ENCODE measurements at places on chromosomes 16 and 17.

- DNase-seq: no peak
Observed at GRCh38 chr16:57299009-57299718, 14.7 kb upstream of the PLLP start.

- peak; percentile 64 for DNase-seq
Observed at GRCh38 chr17:9924735-9925191, 19.7 kb upstream of the RCVRN start.

DNA sequence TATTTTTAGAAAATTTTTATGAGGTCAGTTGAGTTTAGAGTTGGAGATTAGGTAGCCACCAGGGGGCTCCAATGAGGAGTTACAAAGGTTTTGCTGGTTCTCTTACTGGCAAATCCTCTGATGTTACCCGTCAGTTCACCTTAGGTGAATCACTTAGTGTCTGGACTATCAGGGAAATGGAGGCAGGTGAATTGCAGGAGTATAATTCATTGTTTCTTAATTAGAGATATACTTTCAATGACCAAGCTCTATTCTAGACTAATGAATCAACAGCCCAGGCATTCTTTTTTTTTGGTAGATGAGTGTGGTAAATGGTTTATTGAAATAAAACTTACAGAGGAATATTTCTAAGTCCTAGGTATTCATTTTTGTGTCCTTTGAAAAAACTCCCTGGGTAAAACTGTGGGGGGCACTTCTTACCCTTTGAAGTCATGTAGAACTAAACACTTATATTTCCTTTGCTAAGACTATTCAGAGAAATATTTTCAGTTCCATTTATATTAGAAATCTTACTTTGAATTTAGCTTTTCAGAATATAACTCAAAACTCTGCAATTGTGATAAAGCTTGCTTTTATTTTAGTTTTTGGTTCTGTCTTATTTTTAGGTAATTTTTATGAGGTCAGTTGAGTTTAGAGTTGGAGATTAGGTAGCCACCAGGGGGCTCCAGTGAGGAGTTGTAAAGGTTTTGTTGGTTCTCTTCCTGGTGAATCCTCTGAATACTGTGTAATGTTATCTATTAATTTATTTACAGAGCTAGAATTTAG lies 17.7 kb downstream of the PSMD11 start:
- peak; percentile 70 for DNase-seq

DNA sequence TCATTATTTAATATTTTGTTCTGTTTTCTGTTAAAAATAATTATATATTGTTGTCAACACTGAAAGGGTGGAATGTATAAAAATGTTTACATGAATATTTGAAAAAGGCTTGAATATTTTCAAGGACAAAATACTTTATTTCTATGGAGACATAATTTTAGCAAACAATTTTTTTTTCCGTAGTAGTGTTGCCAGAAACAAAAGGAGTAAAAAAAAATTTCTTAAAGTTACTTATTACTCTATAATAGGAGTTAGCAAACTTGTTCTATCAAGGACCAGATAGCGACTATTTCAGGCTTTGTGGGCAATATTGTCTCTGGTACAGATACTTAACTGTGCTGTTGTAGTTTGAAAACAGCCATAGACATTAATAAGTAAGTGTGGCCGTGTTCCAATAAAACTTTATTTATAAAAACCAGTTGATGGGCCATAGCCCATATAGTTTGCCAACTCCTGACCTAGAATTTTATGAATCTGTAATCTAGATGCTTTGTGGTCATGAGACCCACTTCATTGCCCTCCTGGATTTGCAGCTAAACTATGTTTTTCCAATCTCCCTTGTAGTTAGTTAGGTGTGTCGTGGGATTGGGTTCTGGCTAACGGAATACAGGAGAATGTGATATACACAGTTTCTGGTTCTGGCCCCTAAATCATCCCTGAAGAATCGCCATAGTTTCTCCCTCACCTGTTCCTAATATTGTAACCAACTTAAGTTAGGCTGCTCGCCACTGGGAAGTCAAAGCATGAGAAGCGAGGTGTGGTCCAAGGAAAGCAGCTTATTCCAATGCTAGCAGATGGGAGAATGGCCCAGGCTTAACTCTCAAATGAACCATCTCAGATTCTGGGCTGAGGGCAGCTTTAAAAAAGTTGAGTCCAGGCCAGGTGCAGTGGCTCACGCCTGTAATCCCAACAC lies 153.6 kb downstream of the ABCA8 start:
- no peak for DNase-seq

DNA sequence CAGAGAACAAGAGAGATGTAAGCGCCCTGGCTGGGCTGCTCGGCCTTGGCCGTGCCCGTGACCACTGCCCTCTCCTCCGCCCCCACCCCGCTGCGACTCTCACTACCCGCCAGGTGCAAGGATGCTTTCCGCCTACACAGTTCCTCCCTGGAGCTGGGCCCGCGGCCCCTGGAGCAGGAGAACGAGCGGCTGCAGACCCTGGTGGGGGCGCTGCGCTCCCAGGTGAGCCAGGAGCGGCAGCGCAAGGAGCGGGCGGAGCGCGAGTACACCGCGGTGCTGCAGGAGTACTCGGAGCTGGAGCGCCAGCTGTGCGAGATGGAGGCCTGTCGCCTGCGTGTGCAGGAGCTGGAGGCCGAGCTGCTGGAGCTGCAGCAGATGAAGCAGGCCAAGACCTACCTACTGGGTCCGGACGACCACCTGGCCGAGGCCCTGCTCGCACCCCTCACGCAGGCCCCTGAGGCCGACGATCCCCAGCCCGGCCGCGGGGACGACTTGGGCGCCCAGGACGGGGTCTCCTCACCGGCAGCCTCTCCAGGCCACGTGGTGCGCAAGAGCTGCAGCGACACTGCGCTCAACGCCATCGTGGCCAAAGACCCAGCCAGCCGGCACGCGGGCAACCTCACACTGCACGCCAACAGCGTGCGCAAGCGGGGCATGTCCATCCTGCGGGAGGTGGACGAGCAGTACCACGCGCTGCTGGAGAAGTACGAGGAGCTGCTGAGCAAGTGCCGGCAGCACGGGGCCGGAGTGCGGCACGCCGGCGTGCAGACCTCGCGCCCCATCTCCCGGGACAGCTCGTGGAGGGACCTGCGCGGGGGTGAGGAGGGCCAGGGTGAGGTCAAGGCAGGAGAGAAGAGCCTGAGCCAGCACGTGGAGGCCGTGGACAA lies 9.2 kb upstream of the MRPL58 start:
- no peak for DNase-seq

DNA sequence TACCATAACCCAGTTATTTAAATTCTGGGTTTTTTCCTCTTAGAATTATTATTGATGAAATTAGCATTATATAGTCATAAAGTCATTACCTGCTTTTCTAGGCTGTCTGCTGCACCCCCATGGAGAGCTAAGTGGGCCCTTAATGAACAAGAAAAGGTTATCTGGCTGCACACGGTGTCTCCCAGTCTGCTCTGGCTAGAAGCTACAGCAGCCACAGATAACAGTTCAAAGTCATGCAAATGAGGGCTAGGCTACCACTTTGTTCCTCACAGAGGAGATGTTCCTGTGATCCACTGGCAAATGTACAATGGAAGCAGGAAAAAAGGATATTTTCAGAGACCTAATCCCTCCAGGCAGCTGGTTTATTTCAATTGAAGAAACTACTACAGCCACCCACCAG lies 112.1 kb downstream of the SNX11 start:
- DNase-seq: no peak

DNA sequence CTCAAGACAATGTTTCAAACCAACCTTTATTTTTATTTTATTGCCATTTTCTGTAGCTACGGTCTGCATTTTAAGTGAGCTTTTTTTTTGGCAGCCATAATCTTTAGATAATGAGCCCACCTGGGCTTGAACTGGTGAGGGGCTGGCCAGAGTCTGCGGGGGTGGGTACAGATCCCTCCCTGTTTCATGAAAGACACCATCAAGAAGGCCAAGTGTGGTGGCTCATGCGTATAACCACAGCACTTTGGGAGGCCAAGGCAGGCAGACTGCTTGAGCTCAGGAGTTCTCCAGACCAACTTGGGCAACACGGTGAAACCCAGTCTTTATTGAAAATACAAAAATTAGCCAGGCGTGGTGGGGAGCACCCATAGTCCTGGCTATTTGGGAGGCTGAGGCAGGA lies 113.7 kb downstream of the CPPED1 start:
- DNase-seq: no peak

- DNase-seq: no peak
Observed at GRCh38 chr16:30722916-30723315, 23.9 kb downstream of the SRCAP start.

- no peak for DNase-seq
Observed at GRCh38 chr17:49021768-49022103, 24.6 kb downstream of the IGF2BP1 start.

- no peak for DNase-seq
Observed at GRCh38 chr16:81517629-81518438, 73.2 kb downstream of the CMIP start.

GRCh38 chr17:34902831-34903547 lies 58.3 kb downstream of the CCT6B start:
- no peak for DNase-seq

- no peak for DNase-seq
Observed at GRCh38 chr17:47265983-47266541, 12.4 kb downstream of the ITGB3 start.

DNA sequence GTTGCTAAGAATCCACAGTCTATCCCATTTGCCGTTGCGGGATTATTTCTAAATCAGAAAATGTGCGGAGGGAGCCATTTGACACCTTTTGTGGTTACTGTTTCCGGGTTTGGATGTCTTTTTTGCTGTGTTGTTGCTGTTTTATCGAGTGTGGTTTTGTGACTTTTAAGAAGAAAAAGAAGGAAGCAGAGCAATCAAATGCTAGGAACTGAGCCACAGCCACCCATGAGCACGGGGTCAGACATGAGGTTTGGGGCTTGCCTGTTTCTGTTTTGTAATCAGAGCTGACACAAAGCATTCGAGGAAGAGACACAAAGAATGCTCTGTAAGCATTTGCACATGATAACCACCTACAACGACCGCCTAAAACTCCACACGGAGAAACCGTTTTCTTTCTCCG lies 53.1 kb upstream of the CHMP6 start:
- peak; percentile 73 for DNase-seq

GRCh38 chr17:11580677-11581076 lies 17.6 kb upstream of the DNAH9 start:
- no peak for DNase-seq

- peak; percentile 22 for DNase-seq
Observed at GRCh38 chr16:20410121-20410723, 888 bp downstream of the ACSM5 start.

- DNase-seq: no peak
Observed at GRCh38 chr17:10369239-10369638, 3.6 kb downstream of the MYH13 start.

DNA sequence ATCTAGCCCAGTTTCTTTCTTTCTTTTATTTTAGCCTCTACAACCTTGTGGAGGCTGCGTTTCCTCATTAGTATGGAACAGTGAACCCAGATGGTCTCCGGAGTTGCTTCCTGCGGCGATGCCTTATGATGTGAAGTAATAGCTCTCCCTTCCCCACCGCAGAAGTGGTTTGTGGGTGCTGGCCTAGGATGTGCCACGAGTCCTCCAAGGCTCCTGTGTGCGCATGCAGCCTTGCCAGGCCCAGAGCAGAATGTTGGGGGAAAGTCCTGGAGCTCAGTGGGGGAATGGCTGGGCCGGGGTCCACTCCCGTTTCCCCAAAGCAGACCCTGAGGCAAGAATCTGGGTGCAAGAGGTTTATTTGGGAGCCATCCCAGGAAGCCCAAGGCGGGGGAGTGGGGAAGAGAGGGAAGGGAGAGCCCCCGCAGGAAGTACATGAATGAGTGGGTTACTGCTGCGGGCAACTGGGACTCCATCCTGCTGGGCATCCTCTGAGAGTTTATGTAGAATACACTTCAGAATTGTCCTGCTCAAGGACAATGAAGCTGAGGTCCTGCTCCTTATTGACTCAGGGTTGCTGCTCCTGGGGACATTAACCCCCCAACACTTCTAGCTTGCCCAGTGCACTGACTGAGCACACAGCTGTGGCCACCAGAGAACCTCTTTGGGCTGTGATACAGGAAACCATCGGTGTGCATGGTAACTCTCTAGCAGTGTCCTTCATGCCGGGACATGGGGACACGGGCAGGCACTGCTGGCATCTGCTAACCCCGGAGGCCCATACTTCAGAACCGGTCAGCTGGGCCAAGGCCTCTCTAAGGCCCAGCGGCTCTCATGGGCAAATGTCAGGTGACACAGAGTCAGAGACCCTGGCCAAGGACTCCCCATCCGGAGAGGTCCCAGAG lies 3.7 kb upstream of the HCRT start:
- DNase-seq: no peak

DNA sequence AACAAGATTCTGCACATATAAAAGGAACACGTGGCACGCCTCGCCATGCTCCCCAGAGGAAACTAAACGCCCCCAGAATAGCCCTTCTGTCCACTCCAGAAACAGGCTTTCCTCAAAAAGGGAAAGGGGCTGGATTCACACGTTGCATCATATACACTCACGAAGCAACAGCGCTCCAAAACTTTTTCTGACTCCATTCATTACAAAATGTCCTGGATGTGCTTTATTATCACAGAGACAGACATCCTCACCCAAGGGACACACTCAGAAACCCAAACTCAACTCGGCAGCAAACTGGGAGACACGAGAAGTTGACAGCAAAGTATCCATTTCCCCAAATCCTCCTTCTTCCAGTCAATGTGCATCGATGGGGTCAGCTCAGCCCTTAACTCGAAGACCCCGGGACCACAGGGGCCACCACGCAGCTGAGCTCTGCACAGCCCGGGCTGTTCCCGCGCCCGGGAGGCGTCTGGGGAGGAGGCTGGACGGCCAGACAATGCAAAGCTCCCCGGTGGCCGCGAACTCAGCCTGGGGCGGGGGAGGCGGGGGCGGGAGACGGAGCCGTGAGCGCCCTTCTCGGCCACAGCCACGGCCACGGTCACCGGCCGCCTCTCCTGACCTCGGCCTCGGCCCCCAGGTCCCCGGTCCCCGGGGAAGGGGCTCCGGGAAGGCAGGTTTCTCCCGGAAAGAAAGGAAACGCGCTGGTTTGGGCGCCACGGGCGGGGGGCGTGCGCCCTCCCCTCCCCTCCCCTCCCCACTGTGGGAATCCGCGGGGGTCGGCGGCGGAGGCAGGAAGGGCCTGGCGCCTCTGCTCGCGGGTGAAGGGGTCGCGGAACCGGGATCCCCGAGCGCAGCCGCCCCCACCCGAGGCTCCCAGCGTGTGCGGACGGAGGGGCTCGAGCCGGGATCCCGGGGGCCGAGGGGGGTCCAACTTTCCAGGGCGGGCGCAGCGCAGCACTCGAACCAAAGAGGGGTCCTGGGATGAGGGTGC lies 1.2 kb downstream of the NXN start:
- DNase-seq: no peak

- no peak for DNase-seq
Observed at GRCh38 chr17:67950945-67951344, 45.3 kb downstream of the C17orf58 start.

DNA sequence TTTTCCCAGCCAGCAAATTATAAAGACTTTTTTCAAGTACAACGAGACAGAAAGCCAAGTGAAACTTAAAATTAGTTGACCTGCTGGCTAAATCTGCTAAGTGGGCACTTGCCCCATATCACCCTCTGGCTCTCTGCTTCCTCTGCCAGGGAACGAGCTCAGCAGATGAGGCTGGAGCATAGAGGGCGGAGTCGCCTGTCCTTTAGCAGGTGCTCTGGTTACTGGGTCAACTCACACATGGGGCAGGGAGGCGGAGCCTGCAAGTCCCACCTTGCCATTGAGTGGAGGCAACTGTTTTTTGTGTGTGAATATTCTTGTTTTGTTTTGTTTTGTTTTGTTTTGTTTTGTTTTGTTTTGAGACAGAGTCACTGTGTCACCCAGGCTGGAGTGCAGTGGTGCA lies 62.5 kb downstream of the EMP2 start:
- no peak for DNase-seq

GRCh38 chr17:35218915-35219314 lies 24.0 kb upstream of the SLFN5 start:
- DNase-seq: peak; percentile 26

- DNase-seq: peak; percentile 45
Observed at GRCh38 chr17:75518201-75518600, 1.9 kb downstream of the TSEN54 start.
